ENCODE measurements at places on chromosomes 3 and 15. TPM values are rescaled to one million over a fixed set of nuclear protein-coding genes. Genes with fewer than 3 reads are reported as not detected.

GRCh38 chr15:58240191-58240932 is 102.2 kb downstream of the AQP9 start:
- no peaks in the 10 kb centered on the region for H3K36me3 ChIP-seq
- no peak for DNase-seq
- H3K4me1 ChIP-seq: no peaks in the 10 kb centered on the region
- no peak overlapping the region for H3K4me3 ChIP-seq

DNA sequence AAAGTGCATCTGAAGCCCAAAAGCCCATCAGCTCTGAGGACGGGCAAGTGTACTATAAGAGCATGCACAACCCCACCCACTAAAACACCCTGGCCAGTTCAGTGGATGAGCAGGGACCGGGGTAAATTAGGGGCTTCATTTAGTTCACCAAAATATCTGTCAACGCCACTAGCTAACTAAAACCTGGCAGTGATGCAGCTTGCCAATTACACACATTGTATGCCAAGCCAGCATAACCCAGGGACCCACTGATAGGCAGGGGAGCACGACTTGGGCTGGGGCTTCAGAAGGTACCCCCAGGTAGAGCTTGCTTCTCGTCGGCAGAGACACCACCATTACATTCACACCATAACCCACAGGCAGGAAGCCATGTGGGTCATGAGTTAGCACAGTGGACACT is 47.0 kb downstream of the PTPN23 start:
- no peak for DNase-seq
- no peaks in the 10 kb centered on the region for H3K27me3 ChIP-seq
- H3K4me1 ChIP-seq: no peaks in the 10 kb centered on the region
- H3K27ac ChIP-seq: no peak overlapping the region

GRCh38 chr3:51668756-51669155 is 2.3 kb upstream of the TEX264 start:
- no peak for DNase-seq
- no peaks in the 10 kb centered on the region for H3K36me3 ChIP-seq
- H3K27me3 ChIP-seq: no peaks in the 10 kb centered on the region
- H3K4me3 ChIP-seq: no peak overlapping the region
- peaks cover 41% of the 10 kb centered on the region for H3K4me1 ChIP-seq

Gene GOLGA8T
- 1.5 TPM for total RNA-seq

Gene PARP15
- total RNA-seq: 5.9 TPM

All from vagina (tissue), 2 donors.